CD4-positive, alpha-beta memory T cell (primary cell): ENCODE measurements at places on chromosomes 7 and 10. TPM values are rescaled to one million over a fixed set of nuclear protein-coding genes. Genes with fewer than 3 reads are reported as not detected.

DNA sequence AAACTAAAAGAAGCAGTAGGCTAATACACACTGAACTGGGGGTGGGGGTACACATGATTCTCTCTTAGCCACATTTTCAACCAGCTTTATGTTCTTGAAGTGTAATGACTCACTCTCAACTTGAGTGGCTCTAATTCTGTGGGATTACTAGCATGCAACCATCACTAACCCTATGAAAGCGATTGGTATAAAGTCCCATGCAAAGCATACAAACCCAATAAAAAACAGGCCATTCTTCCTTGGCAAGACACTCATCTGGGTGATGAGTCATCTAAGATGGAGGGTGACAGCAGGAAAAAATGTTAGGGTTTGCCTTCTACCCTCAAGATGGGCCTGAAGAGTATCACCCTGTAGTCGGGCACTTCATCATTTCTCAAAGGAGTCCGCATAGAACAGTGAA, 14.9 kb upstream of the PON3 start:
- H3K27me3 ChIP-seq, result no peaks in the 10 kb centered on the region
- H3K4me1 ChIP-seq, result no peaks in the 10 kb centered on the region
- H3K4me3 ChIP-seq, result no peak overlapping the region
- no peak overlapping the region for H3K27ac ChIP-seq
- no peak for DNase-seq

DNA sequence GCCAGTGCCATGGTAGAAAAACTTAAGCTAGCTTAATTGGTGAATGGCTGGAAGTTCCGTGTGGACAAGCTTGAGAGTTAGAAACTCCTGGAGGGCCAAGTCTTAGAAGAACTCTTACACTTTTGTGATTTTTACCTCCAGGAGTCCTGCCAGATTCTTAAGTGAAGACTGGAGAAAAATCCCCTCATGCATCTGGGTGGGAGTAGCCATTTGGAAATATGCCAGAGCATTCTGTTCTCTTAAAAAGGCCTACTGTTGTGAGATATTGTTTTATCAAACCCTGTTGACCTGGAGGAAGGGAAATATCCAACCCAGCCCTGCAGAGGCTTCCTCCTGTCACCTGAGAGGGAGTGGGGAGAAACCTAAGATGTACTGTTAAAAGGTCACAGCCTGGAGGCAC, 17.6 kb upstream of the MCM10 start:
- DNase-seq, result no peak
- H3K36me3 ChIP-seq, result peaks cover 22% of the 10 kb centered on the region
- H3K4me3 ChIP-seq, result no peak overlapping the region
- no peaks in the 10 kb centered on the region for H3K27me3 ChIP-seq
- H3K27ac ChIP-seq, result no peak overlapping the region

GRCh38 chr10:49107111-49107886, 8.0 kb downstream of the VSTM4 start:
- no peaks in the 10 kb centered on the region for H3K27me3 ChIP-seq
- no peak overlapping the region for H3K4me3 ChIP-seq
- no peaks in the 10 kb centered on the region for H3K36me3 ChIP-seq
- H3K4me1 ChIP-seq, result no peaks in the 10 kb centered on the region

GRCh38 chr10:103273041-103273441, 3.9 kb upstream of the INA start:
- DNase-seq, result no peak
- no peak overlapping the region for H3K27ac ChIP-seq
- H3K36me3 ChIP-seq, result no peaks in the 10 kb centered on the region
- H3K4me3 ChIP-seq, result no peak overlapping the region
- peaks cover 17% of the 10 kb centered on the region for H3K4me1 ChIP-seq

DNA sequence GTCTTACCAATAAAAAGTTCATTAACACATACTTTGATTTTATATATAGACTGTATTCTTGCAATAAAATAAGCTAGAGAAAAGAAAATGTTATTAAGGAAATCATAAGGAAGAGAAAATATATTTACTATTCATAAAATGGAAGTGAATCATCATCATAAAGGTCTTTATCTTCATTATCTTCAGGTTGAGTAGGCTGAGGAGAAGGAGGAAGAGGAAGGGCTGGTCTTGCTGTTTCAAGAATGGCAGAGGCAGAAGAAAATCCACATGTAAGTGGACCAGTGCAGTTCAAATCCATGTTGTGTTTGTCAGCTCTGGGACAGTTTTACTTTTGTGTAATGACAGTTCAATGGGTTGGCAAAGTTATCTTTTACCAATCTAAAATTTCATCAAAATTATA, 609.1 kb upstream of the ANKRD30A start:
- no peaks in the 10 kb centered on the region for H3K4me1 ChIP-seq
- H3K36me3 ChIP-seq, result no peaks in the 10 kb centered on the region
- no peak overlapping the region for H3K4me3 ChIP-seq
- no peak overlapping the region for H3K27ac ChIP-seq
- H3K27me3 ChIP-seq, result no peaks in the 10 kb centered on the region

DNA sequence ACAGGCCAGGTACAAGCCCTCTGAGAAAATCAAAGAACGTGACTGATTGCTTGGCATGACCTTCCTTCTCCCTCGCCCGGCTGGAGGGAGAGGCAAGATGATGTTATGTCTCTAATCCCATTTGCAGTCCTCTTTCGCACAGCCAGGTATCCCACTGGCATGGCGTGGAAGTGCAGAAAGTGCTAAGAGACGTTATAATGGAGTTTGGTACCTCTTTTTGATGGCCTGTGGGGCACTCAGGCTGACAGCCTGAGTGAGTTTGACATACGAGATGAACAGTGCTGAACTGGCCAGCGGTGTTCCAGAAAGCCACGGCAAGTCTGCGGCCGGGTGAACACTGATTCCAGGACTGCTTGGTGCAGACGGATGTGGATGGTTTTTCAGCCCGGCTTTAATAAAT, 241.6 kb downstream of the RAB11FIP2 start:
- H3K4me3 ChIP-seq, result no peak overlapping the region
- no peaks in the 10 kb centered on the region for H3K4me1 ChIP-seq
- H3K27me3 ChIP-seq, result no peaks in the 10 kb centered on the region
- no peaks in the 10 kb centered on the region for H3K36me3 ChIP-seq

DNA sequence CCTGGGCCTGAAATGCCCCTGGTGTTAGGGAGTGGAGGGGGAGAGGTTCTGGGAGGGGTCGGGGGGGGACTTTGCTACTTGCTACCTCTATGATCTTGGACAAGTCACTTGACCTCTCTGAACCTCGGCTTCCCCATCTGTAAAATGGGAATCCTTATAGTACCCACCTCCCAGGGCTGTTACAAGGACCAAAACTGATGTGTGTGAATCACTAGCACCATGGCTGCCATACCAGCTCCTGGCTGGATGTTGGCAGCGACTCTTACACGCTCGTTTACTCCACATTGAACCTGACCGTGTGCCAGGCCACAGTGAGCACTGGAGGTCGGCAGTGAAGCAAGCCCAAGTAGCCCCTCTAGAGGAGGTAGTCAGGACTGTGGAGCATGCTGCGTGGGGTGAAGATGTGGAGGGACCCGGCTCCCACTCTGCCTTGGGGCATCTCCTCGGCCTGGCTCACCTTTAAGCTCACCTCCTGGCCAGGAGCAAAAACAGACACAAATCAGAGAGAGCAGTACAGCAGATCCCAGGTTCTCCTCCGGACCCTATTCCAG, 28.9 kb downstream of the PPIF start:
- no peak overlapping the region for H3K4me3 ChIP-seq
- no peaks in the 10 kb centered on the region for H3K27me3 ChIP-seq
- DNase-seq, result no peak
- H3K36me3 ChIP-seq, result no peaks in the 10 kb centered on the region

DNA sequence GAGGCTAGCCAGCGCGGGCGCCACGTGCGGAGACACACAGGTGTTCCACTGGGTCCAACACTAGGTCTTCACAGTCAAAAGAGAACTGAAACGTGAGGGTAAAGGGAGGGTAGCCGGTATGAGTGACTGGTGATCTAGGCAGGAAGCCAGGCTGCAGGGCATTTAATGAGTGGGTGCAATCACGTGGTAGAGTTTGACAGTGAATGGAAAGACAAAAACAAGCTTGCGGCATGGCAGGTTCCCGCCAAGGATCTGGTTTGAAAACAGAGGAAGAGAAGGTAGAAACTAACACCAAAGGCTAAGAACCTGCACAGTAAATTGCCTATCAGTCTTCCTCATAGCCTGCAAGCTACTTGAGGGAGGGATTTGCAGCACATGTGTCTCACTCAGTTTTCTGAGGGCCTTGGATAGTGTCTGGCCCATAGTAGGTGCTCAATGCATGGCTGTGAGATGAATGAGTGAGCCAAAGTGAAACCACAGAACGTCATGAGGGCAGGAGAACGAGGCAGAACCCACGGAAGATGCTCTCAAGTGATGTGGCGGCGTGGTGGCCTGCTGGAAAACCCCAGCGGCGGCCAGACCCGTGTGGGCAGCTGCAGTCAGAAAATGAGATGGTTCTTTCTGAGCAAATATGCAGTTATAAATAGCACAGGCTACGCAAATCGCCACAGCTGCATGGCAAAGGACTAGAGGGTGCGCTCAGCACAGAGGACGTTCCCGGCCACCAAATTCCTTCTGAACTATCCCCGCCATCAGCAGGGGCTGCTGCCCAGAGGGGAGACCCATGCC, 183.6 kb upstream of the NFE2L3 start:
- DNase-seq, result peak; percentile 25
- peaks cover 21% of the 10 kb centered on the region for H3K4me1 ChIP-seq
- no peaks in the 10 kb centered on the region for H3K27me3 ChIP-seq
- H3K4me3 ChIP-seq, result no peak overlapping the region
- no peaks in the 10 kb centered on the region for H3K36me3 ChIP-seq
- H3K27ac ChIP-seq, result no peak overlapping the region

DNA sequence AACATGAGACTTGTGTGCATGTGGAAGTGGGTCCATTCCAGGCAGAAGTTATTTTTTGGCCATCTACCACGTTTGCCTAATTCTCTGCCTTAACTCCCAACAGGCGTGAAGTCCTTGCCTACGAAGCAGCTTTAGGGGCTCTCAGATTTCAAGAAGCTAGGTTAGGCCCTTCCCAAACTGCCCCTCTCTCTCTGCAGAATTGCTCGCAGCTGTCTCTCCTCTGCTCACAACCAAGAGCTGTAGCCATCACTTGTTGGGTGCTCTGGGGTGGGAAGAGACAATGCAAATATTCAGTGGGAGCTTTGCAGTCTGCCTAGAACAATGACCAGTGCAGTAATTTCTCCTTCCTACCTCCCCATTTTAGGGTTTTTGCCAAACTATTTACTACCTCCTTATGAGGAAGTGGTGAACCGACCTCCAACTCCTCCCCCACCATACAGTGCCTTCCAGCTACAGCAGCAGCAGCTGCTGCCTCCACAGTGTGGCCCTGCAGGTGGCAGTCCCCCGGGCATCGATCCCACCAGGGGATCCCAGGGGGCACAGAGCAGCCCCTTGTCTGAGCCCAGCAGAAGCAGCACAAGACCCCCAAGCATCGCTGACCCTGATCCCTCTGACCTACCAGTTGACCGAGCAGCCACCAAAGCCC, 24.9 kb downstream of the CYP17A1 start:
- DNase-seq, result no peak
- no peak overlapping the region for H3K4me3 ChIP-seq
- no peaks in the 10 kb centered on the region for H3K4me1 ChIP-seq

DNA sequence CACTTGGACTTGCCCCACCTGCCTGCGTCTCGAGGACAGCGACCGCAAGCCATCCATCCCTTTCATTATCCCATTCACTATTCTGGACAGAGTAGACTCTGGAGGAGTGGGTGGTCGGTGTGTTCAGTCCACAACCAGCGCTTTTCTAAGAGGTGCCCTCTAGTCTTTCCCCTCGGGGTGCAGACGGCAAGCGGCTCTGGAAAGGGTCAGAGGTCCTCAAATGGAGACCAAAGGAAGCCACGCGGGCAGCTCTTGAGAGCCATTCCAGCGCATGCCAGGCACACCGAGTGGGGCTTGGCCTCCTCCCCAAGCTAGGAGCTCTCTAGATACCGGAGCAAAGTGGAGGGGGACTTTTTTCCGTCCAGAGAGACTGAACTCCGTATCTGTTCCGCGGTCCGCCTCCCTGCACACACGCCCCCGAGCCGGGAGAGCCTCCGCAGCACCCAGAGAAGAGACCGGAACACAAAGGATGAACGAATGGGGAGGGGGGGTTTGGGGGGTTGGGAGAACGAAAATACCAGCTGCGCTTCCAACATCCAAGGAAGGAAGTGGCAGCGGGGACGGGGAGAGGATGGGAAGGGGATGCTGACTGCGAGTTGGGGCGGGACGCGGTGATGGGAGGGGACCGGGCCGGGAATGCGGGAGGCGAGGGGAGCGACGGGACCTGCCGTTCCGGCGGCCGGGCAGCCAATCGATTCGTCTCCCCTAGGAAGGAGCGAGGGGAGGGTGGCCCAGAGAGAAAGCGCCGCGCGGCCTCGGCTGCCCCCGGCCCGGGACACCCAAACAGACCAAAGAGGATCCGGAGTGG, 515 bp downstream of the GSDME start:
- H3K27ac ChIP-seq, result no peak overlapping the region
- peak; percentile 38 for DNase-seq
- H3K27me3 ChIP-seq, result peaks cover 13% of the 10 kb centered on the region
- H3K4me1 ChIP-seq, result peaks cover 20% of the 10 kb centered on the region

GRCh38 chr7:100053215-100053614, 3.6 kb downstream of the ZSCAN21 start:
- H3K27ac ChIP-seq, result no peak overlapping the region
- H3K27me3 ChIP-seq, result no peaks in the 10 kb centered on the region
- H3K4me1 ChIP-seq, result peaks cover 13% of the 10 kb centered on the region
- no peak overlapping the region for H3K4me3 ChIP-seq
- H3K36me3 ChIP-seq, result peaks cover 12% of the 10 kb centered on the region

The NXPH1 gene
- not detected for polyA plus RNA-seq
